ENCODE measurements at places on chromosomes 11 and 22.
A peak's percentile ranks its signal among the peaks of the same experiment; 100 is the strongest.

DNA sequence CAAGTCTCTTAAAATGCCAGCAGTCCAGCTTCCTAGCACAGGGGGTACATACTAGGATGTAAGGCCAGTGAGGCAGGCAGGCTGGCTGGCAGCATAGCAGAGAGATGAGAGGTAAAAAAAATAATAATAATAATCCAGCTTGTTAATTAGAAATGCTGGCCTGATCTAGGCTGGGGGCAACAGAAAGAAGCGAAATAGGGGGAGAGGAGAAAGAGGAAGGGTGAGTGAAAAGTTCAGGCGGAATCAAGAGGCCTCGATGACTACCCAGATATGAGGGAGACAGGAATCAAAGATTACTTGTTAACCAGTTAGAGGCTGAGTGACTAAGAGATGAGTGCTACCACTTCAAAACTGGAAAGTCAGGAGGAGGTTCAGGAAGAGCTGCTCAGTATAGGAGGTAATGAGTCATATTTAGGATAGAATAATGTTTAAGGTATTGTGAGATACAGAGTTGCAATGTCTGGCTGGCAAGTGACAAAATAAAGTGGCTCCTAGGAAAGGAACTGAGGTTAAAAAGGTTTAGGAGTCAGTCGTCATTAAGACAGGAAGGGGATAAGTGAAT, 2.8 kb downstream of the ALKBH8 start:
- DNase-seq = peak; percentile 84

- no peak for DNase-seq
Observed at GRCh38 chr22:22348127-22348814, 103.7 kb downstream of the VPREB1 start.

- DNase-seq = no peak
Observed at GRCh38 chr11:95296165-95296564, 65.2 kb upstream of the SESN3 start.

DNA sequence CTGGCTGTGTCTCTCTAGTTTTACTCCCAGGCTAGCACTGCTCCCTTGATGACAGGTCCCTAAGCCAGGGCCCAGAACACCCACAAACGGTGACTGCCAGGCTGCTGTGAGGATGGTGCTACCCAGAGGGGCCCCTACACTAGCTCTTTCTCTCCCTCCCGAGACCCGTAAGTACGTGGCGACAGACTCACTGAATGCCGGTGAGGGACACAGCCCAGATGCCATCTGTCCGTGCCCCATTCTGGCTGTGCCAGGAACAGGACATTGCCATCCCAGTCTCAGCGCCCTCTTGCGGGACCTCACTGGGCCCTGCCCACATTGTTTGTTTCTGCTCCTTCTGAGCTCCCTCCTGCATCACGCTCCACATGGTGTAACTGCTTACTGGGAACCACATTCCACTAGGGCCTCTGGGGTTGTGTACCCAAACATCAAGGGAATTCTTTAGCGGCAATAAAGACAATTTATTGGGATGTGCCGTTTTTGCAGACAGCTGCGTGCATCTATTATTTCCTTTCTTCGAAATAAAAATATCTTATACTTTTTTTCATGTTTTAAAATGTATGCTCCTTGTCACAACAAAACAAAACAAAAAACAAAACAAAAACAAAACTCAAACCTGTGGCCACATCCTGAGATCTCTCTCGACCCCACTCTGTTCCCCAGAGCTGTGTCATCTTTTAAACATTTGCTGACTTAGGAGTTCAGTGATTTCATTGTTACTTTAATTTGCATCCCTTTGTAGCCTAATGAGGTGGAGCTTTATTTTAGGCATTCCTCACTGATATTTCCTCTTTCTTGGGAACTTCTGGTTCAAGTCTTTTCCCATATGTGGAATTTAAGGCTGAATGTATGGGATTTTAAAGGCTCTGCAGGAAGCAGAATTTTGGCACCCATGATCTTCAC, 4.4 kb upstream of the TPCN2 start:
- no peak for DNase-seq

DNA sequence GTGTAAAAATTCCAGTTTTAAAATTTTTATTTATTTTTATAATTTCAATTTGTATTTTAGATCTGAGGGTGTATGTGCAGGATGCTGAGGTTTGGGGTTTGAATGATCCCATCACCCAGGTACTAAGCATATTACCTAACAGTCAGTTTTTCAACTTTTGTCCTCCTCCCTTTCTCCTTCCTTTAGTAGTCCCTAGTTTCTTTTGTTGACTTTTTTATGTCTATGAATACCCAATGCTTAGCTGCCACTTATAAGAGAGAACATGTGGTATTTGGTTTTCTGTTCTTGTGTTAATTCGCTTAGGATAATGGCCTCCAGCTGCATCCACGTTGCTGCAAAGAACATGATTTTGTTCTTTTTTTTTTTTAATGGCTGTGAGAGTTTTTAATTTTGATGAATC, 35.7 kb upstream of the UCP3 start:
- no peak for DNase-seq

DNA sequence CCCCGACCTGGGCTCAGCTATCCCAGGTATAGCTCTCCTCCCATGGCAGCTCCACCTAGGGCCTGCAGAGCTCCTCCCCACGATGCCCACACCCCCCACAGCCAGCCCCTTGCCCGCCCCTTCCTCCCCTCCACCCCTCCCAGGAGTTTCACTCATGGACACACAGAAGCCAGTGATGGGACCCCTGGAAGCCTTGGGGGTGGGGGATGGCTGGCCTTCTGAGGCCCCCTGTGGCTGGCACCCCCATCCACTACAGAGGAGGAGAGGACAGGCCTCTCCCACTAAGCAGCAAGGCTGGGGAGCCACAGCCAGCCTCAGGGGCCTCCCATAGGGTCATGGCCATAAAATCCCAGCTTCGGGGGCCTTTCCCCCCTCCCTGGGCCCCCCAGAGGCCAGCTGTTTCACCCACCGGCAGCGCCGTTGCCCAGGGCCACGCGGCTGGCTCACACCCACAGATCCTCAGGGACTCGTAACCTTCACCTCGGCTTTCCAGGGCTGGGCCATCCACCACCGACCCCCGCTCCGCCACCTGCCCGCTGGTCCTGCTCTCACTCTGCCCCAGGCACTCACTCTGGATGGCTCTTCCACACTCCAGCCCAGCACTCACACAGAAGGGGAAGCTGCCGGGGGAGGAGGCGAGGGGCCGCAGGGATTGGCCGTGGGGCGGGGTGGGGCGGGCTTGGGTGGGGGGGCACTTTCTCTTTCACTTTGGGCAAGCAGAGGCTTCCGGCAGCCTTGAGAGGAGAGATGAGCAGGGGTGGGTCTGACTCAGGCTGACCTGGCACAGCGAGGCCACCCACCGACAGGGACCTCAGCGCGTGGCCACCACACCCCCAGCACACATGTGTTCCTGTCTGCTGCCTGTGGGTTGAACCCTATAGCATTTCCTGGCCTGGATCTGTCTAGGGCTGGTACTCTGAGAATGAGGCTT, 2.2 kb downstream of the SLC25A22 start:
- DNase-seq = no peak

DNA sequence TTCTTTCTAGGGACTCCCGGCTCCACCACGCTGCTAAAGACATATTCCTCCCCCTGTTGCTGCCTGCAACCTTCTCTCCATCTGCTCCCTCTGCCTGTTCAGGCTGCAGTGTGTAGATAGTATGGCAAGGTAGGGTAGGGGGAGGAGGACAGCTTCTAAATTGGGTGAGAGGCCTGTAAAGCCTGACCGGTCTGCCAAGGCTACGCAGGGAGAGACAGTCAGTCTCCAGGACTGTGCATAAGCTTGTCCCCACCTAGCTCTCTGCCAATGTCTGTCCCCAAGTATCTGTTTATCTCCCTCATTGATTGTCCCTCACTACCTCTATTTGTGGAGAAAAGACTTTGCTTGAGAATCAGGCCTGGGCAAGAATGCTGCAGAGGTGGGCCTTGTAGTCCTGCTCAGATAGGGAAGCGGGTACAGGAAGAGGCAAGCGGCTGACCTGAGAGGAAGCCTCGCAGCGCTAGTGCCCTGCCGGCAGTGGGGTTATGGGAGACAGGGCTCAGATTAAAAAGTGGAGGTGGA, 871 bp upstream of the SEZ6L start:
- no peak for DNase-seq

DNA sequence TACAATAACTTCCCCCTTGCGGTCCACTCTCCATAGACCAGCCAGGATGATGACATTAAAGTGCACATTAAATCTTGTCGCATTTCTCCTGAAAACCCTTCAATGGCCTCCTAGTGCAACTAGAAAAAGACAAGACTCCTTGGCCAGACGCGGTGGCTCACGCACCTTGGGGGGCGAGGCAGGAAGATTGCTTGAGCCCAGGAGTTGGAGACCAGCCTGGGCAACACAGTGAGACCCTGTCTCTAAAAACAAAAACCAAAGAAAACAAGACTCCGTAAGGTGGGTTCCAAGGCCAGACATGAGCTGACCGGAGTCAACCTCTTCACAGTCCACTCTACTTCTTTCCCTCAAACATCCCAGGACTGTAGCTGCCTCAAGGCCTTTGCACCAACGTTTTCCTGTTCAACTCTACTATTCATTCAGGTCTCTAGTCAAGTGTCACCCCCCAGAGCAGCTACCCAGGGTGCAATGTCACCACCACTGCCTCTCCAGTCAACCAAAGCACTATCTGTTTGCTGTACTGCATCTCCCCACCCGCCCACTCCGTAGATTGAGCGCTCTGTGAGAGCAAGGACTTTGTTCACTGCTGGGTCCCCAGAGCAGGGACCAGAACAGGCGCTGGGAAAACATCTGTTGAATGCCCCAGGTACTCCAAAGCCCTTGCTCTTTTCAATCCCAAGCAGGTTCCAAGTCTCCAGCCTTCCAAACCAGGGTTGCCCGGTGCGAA, 739 bp downstream of the ZMAT5 start:
- DNase-seq = no peak
